ENCODE measurements at places on chromosomes 4 and X. TPM values are rescaled to one million over a fixed set of nuclear protein-coding genes. Genes with fewer than 3 reads are reported as not detected.

Gene CT45A10
- not detected for polyA plus RNA-seq

Gene PDGFRA
- 0.94 TPM for polyA plus RNA-seq

Gene ANXA3
- 1.5 TPM for polyA plus RNA-seq

Gene HSFX1
- not detected for polyA plus RNA-seq

Gene TMEM255A
- 168 TPM for polyA plus RNA-seq

Gene ITGB1BP2
- not detected for polyA plus RNA-seq

Gene BDH2
- 65.4 TPM for polyA plus RNA-seq

Gene PRSS48
- polyA plus RNA-seq, result not detected

Gene FATE1
- not detected for polyA plus RNA-seq

Gene NAP1L5
- 81.0 TPM for polyA plus RNA-seq

Gene LCORL
- 5.6 TPM for polyA plus RNA-seq

Gene IL3RA
- not detected for polyA plus RNA-seq

Gene VSIG1
- polyA plus RNA-seq, result 0.32 TPM

Gene DMP1
- polyA plus RNA-seq, result not detected

Gene DCAF8L2
- polyA plus RNA-seq, result not detected

Gene ODAPH
- polyA plus RNA-seq, result 0.94 TPM

Gene ZXDB
- polyA plus RNA-seq, result 4.1 TPM

Gene SSX1
- polyA plus RNA-seq, result not detected

Gene SH3D19
- 11.0 TPM for polyA plus RNA-seq

Gene EOLA2
- 7.1 TPM for polyA plus RNA-seq

Gene SPIN4
- 1.7 TPM for polyA plus RNA-seq

Gene IGSF1
- polyA plus RNA-seq, result not detected

Data from Purkinje cell (primary cell).